Stimulated activated CD8-positive, alpha-beta memory T cell treated with anti-CD3 and anti-CD28 coated beads, Interleukin-4, amount 100 ng/mL, for 24 hours (primary cell): ENCODE measurements at places on chromosomes 11 and 22.

DNA sequence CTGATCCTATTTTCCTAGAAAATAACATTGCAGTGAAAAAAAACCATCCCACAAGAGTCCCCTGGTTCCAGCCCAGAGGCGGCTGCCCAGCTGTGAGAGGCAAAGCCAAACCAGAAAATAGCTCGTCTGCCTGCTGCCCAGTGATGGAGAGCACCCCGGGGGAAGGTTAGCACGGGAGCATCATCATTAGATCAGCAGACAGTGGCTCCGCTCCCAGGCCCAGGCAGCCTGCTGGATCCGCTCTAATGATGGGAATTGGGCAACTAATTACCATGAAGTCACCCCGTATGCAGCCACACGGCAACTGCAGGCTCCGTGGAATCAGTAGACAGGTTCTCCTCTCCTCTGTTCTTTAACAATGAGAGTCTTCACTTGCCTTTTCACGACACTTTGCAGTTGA is 17.1 kb upstream of the B3GAT1 start:
- no peak for DNase-seq

- no peak for DNase-seq
These were observed 40.6 kb downstream of the SCUBE1 start for GRCh38 chr22:43302531-43303041.

- no peak for DNase-seq
These were observed 53.6 kb downstream of the PITPNB start for GRCh38 chr22:27865496-27865895.

DNA sequence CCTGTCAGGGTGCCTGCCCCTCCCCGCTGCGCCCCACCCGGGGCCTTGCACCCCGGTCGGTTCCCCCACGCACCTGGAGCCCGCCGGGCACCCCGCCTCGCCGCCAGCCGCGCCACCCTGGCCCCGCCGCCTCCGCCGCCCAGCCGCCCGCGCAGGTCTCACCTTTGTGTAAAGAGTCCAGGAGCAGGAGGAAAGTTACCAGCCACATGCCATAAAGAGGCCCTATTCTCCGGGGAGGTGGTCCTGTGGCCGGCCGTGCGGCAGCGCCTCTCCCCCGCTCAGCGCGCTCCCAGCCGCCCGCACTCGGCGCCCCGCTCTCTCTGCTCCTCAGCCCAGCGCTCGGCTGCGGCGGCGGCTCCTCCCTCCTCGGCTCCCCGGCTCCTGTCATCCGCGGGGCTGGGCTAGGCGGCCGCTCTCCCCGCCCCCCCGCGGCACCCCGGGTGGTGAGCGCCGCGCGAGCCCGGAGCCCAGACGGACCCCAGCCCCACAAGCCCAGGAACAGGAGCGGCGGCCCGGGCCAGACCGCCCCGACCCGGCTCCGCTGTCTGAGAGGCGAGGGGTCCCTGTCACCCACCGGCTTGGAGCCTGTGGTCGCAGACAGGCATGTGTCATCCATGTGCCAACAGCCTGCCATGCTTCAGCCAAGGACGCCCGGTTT is at the start of gene DSCAML1:
Gene DSCAML1 (minus strand): TSS at position 345 of the 658 bp plus-strand sequence. CDS start 137 bp downstream, at position 208.
- DNase-seq: peak; percentile 23

- DNase-seq: no peak
These were observed 712 bp downstream of the IL2RB start for GRCh38 chr22:37148742-37149665.

DNA sequence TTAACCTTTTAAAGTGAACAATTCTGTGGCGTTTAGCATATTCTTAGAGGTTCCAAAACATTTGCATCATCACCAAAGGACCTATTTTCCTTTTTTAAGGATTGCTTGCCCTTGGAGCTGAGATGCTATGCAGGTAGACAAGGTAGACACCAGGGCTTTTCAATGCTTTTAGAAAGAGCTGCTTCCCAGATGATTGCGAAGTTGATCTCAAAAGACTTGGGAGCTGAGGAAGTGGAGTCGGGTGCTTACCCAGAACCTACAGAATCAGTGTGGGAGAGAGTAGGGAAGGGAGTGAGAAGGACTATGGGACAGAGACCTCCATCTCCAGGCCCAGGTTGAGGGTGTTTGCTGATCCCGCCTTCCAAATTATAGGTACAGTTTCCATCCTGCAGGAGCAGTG is 11.1 kb upstream of the ALX4 start:
- no peak for DNase-seq

- no peak for DNase-seq
These were observed 10.5 kb upstream of the MFNG start for GRCh38 chr22:37496651-37497050.

DNA sequence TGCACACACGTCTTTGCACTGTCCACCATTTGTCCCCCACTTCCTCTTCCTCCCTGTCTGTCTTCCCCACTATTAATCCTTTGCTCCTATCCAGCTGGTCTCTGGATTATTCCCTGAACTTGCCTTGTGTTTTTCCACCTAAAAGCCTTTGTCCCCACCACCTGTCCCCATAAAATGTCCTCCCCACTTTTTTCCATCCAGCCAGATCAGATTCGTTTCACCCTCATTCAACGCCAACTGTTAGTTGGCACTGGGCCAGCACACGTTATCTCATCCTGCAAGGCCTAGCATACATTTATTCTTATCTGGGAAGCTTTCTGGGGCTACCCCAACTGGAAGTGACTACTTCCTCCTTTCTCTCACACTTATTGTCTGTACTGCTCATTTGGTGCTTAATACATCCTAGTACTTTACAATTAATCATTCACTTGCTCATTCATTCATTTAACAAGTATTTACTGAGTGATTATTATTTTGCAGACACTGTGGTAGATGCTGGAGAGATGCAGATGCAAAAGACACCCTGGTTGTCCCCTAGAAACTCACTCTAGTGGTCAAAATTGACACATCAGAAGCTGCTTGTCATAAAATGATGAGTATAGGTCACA is 96.2 kb downstream of the RASSF10 start:
- DNase-seq: no peak

GRCh38 chr11:26037716-26038115 is 294.2 kb upstream of the ANO3 start:
- no peak for DNase-seq

DNA sequence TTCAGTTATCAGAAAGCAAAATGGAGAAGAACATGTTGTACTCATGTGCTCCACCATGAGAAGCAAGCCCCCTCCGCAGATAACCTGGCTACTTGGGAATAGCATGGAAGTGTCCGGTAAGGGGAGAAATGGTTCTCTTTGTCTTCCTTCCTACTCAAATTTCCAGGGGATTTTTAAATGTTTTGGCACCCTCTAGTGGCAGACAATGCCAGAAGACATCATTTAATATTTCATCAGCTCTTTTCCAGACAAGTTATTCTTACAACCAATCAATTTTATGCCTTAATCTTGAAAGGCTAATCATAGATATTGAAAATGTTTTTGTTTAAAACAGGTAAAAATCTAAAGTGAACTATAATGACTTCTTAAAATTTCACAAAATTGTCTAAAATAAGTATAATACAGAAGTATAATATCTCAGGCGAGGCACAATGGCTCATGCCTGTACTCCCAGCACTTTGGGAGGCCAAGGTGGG is 15.7 kb downstream of the CRTAM start:
- DNase-seq: no peak

- DNase-seq: no peak
These were observed 4.2 kb upstream of the DPF2 start for GRCh38 chr11:65329478-65329877.

DNA sequence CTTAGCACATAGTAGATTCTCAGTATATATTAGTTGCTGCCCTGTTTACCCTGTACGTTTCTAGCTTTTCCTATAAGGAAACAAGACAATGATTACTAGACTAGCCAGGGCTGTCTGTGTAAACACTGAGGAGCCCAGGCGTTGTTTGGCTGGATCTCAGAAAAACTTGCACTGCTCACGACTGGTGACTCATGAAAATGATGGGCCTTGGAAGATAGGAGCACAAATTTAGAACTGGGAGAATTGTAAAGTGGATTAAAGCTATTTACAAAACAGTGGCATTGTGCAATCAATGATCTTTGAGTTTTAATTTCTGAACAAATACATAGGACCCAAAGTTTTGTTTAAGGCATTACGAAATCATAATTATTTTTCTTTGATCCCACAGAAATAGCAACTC is 276.9 kb downstream of the FAM76B start:
- no peak for DNase-seq

GRCh38 chr22:46004105-46004866 is 27.3 kb upstream of the WNT7B start:
- DNase-seq: no peak

DNA sequence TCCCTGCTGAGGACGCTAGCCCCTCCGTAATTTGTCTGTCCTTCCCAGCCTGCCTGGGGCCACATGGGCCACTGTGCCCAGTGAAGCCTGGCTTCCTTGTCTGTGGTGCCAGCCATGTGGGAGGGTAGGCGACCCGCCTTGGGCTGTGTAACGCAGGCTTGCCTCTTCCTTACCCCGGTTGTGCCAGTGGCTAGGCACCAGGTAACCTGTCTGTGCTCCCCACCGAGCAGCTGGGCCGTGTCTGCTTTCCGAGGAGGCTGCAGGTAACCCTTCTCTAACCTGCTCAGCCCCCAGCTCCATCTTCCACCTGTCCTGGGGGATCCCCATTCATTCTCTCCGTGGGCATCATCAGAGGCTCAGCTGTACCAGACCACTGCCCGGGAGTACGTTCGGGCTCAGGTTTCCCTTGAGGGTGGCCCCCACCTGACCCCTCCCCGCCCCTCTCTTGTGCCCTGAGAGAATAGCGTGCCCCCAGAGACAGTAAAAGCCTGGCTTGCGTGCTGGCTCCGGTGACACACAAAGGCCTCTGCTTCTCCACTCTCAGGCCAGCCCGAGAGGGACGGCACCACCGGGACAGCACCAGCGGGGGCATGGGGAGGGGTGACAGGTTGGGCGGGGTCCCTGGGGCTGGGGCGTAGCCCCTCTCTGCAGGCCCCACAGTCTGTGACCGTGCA is 79.1 kb downstream of the CDKN1C start:
- no peak for DNase-seq

- DNase-seq: no peak
These were observed 19.7 kb downstream of the MOGAT2 start for GRCh38 chr11:75737314-75737713.

DNA sequence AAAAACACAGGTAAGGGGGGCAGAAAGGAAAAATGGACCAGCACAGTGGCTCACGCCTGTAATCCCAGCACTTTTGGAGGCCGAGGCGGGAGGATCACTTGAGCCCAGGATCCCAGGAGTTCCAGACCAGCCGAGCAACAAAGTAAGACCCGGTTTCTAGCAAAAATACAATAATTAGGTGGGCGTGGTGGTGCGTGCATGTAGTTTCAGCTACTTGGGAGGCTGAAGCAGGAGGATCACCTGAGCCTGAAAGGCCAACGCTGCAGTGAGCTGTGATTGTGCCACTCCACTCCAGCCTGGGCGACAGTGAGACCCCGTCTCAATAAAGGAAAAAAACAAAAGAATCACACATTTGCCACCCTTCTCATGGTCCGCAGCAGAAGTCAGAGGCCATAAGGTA is 519.4 kb downstream of the BRD1 start:
- DNase-seq: no peak

DNA sequence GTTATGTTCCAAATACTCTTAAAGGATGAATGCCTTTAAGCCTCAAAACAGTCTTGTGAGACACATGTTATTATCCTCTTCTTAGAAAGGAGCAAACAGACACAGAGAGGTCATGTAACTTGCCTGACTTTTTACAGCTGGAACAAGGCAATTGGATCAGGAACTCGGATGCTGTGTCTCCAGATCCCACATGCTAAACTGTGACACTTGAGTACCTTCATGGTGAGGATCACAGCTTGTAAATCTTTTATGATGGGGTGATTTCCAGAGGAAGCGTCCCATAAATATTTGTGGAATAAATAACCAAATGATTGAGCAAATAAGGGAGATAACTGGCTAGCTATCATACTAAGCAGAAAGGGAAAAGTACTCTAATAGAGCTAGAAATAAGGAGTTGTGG is 171.2 kb downstream of the C11orf91 start:
- DNase-seq: no peak

DNA sequence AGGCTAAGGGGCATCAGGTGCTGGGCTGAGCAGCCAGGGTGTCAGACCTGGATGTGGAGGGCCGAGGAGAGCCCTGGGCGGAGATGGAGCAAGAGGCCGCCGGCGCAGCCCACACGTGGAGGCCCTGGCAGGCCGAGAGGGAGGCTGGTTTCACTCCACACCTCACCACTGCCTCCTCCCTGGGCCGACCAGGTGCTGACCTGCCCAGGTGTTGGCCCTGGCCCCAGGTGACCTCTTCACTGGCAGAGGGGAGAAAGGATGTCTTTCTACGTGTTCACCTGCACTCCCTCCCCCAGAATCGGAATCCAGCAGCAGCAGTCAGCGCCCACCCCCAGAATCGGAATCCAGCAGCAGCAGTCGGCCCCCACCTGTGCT is 781 bp downstream of the ANO9 start:
- DNase-seq: no peak
